ENCODE measurements at places on chromosomes 7 and 10.

- peak; percentile 7 for DNase-seq
Measured at GRCh38 chr7:51029701-51030191, 247.1 kb upstream of the GRB10 start.

DNA sequence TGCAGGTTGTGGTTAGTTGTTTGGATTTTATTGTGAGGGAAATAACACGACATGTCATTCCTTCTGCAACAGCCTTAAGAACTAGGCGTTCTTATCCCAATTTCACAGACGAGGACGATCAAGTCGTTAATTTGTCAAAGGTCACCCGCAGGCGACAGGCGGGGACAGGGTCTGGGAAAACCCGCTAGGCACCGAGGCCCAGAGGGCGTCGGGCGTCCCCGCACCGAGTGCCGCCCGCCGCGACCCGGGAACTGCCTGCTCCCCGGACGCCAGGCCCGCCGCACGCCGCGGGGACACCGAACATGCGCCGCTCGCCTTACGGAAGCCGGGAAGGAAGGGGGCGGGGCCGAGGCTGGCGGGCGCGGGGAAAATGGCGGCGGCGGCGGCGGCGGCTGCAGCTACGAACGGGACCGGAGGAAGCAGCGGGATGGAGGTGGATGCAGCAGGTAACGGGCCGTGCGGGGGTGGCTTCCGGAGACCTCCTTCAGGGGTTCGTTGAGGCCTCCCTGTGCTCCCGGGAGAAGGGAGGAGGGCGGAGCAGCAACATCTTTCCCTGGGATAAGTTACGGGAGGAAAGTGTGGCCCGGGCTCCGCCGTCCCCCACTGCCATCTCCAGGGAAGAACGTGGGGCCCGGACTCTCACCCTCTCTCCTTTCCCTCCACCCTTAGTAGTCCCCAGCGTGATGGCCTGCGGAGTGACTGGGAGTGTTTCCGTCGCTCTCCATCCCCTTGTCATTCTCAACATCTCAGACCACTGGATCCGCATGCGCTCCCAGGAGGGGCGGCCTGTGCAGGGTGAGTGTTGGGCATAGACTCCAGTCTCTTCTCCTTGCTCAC, at the start of gene COPS6:
TSS of gene COPS6 (plus strand) at position 349 of the 837 bp plus-strand sequence. CDS start at position 371, 22 bp downstream.
- DNase-seq = peak; percentile 81

GRCh38 chr7:140509789-140510188, 30.5 kb upstream of the MKRN1 start:
- no peak for DNase-seq

GRCh38 chr10:22339761-22340328, 5.5 kb upstream of the SPAG6 start:
- DNase-seq = no peak

GRCh38 chr7:6613706-6614105, 1.7 kb upstream of the ZNF853 start:
- peak; percentile 91 for DNase-seq

DNA sequence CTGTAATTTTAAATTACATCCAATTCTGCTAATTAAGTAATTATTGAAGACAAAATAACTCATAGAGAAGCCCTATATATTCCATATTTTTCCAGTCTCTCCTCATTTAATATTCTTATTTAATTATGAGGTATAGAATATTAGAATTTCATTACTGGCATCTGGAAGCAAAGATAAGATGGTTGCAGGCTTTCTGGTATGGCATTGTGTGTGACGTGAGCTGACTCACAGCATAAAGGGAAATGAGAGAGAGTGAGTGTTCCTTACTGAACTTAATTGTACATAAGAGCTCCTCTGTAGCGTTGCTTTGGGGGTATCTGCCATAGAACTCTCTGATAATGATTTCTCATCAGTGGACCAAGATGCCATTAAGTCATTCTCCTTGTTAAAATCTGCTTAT, 127.4 kb upstream of the TEX47 start:
- no peak for DNase-seq

- DNase-seq = no peak
Measured at GRCh38 chr10:24771943-24772694, 48.4 kb upstream of the ARHGAP21 start.

DNA sequence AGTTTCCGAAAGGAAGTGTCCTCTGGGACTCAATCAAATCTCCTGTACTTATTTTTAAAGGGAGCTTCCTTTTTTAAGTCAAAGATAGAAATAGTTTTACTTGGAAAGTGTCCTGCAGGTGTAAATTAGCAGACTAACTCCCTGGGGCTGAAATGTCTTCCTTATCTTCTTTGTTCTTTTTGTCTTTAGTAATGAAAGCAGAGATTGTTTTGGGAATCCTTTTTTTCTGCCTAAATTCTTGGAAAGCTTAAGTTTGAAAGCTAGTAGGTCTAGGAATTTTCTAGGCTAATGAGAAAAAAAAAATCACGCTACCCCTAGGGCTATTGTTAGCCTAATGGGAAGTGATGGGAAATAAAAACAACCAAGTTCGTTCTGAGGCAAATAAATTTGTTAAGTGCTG, 139.1 kb upstream of the CSTF2T start:
- DNase-seq = no peak

DNA sequence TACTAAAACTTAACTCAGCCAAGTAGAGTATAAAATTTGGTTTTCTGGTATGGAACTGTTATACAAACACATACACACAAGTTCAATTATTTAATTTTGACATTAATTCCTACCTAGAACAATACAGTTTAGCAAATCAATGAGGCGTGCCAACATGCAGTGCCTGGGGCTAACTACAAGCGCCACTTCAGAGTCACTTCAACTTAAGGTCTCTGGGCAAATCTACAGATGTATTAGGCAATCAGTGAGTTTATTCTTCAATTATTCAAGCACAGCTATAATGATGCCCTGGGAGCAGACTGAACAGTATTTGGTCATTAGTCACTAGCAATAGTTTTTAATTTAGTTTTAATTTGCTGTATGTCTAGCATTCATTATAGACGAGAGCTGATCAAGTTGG, 51.6 kb downstream of the HIBADH start:
- no peak for DNase-seq

DNA sequence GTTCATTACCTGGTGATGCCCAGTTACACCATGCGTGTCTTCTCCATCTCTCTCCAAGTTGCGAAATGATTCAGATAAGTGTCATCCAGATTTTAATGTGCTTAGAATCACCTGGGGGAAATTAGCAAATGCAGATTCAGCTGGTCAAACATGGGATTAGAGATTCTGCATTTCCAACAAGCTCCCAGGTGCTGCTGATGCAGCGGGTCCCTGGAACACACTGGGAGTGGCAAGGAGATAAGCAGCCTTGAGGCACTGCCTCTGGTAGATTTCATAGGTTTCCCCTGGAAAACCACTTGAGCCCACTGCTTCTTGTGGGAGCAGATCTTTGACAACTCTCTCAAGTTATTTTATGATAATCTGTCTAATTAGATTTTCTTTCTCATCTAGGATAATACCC, 196.0 kb upstream of the C7orf33 start:
- no peak for DNase-seq

DNA sequence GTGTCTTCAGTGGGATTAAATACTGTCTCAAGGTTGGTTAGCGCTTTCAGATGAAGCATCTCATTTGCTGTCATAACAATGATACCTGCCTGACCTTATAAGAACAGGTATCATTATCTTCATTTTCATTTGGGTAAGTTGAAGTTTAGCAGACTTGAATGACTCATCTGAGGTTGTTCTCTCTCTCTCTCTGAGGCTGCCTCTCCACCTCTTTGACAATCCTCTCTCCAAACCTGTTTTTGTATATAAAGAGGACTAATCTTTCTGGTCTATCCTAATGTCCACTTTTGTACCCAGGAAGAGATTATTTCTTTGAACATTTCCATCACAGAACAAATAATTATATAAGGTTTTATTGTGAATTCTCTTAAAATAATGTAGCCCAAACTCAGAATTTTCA, 291.4 kb downstream of the KLF6 start:
- DNase-seq = peak; percentile 4

DNA sequence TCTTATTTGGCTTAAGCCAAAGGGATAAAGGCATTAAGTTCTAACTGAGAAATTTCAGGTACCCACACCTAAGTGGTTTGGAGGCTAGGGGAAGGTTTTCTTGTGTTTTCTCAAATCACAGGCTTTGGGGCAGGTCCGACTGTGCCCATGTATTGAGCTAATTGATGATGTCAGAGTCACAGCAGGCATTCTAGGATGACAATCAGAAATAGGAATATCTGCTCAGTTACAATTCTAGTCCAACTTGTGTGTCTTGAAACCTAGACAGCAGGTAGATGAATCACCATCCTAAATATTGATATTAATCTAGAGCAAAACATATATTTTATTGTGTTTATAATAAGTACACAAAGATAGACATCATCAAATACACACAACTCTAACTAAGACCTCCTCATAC, 2.3 kb upstream of the FHIP2A start:
- DNase-seq = no peak

DNA sequence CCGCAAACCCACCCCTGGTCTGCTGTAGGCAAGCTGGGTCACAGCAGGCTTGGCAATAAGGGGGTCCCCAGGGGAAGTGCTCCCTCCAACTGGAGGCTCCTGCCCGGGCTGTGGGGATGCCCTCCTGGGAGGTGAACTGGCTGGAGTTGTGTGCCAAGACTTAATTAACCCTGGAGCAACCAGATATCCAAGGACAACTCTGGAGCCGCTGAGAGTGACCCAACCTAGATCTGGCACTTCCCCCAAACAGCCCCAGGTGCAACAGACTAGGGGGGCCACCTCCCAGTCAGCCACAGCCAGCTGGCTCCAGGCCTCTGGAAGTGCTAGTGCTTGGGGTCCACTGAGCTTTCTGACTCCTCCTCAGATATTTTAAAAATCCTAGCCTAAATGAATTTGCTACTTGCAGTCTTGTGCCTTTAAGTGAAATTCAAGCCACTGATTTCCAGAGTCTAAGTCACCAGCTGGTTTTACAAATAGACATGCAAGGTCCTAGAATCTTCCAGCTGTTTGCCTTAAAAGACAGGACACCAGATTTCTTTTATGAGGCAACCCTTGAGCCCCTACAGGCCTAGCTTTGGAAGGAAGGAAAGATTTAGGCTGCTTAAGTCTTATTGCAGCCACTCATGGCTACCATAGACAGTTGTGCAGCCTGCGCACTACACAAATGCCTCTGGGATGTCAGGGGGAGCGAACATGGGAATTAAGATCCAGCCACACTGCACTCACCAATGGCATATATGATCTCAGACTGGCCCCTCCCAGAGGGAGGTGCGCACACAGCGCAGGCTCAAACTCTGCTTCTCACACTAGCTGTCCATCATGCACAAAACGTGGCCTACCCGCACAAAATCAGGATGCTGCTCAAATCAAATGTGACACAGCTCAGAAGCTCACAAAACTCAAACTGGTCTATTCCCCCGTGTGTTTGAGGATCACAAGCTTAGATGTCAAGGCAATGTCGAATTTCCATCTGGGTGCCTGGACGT, 42.6 kb upstream of the MYL10 start:
- no peak for DNase-seq

DNA sequence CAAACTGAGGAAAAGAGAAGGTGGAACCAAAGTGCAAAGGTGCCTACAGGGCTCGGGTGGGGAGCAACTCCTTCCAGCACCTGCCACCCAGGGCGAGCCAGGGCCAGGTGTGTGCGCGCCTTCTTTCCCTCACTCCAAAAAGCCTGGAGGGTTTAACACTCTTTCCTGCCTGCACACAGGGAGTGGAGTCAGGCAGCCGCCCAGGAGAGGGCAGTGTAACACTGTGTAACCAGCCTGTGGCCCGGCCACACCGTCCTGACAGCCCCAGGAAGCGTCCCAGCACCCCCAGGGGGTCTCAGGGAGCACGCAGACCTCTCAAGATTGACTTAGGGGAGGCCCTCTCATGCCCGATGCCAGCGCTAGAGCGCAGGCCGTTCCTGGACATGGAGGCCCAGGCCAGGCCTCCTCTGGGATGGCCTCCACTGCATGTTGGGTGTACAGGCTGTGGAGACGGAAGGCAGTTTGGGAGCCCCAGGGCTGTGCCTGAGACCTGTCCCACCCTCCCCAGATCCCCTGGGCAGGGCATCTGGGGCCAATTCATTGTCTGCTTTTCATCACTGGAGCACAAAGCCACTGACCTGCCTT, 13.4 kb downstream of the BRI3 start:
- DNase-seq = peak; percentile 90

DNA sequence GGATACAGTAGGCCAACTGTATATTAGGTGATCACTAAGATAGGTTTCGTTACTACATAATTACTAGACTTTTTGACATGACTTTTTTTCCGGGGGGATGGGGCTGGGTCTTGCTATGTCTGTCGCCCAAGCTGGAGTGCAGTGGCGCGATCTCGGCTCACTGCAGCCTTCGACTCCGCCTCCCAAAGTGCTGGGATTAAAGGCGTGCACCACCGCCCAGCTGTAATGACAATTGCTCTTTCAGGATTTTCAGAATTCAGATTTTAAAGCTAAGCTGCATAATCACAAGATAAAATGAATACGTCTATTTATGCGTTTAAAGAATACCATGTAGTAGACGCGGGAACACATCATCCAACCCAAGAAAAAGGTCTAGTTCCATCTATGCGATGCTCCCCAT, 982 bp downstream of the IDI1 start:
- DNase-seq = no peak

- DNase-seq = no peak
Measured at GRCh38 chr10:110425684-110426293, 71.9 kb upstream of the DUSP5 start.

- DNase-seq = no peak
Measured at GRCh38 chr7:79968077-79968648, 166.5 kb upstream of the GNAI1 start.

GRCh38 chr10:120943542-120943941, 92.4 kb downstream of the WDR11 start:
- DNase-seq = no peak

DNA sequence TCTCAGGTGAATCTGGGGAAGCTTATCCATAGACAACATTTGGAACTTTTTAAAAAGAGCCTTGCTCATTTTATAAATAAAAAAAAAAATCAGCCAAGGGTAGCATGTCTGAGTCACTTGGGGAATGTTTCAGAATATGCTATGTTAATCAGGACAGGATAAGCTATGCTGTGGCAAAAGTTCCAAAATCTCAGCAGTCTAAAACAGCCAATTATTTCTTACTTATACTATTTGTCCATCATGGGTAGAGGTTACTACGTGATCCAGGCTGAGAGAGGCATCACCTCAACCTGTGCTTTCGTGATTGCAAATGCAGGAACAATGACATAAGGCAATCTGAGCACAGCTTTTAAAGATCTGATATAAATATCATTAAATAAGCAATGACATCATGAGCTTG, 6.5 kb downstream of the SLC13A1 start:
- no peak for DNase-seq

GRCh38 chr7:27141923-27142579, 1.4 kb downstream of the HOXA5 start:
- peak; percentile 73 for DNase-seq

- DNase-seq = no peak
Measured at GRCh38 chr10:103295374-103296015, 18.6 kb downstream of the INA start.

GRCh38 chr10:128220021-128220420, 93.8 kb upstream of the MKI67 start:
- no peak for DNase-seq

DNA sequence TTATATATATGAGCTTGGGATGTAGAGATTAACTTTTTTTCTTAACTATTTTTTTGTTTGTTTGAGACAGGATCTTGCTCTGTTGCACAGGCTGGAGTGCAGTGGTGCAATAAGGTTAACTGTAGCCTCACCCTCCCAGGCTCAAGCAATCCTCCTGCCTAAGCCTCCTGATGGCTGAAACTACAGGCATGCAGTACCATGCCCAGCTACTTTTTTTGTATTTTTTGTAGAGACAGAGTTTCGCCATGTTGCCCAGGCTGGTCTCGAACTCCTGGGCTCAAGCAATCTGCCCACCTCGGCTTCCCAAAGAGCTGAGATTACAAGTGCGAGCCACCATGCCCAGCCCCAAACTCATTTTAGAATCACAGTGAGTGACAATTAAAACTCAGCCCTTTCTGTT, 105.2 kb downstream of the CUBN start:
- no peak for DNase-seq

- no peak for DNase-seq
Measured at GRCh38 chr7:52584041-52584440, 451.4 kb upstream of the POM121L12 start.

Measured in islet precursor cell (in vitro differentiated cells).